Left cardiac atrium (tissue), 4 donors: ENCODE measurements at places on chromosomes 11 and 22. TPM values are rescaled to one million over a fixed set of nuclear protein-coding genes. Genes with fewer than 3 reads are reported as not detected.
A peak's percentile ranks its signal among the peaks of the same experiment; 100 is the strongest.

- no peak for DNase-seq
These were observed 16.6 kb upstream of the STK33 start for GRCh38 chr11:8610532-8611116.

The LDLRAD3 gene
- 4.7 TPM for total RNA-seq

The CBX6 gene
- 54.3 TPM for total RNA-seq

GRCh38 chr11:16741473-16741872 is 3.0 kb downstream of the C11orf58 start:
- no peak for DNase-seq

DNA sequence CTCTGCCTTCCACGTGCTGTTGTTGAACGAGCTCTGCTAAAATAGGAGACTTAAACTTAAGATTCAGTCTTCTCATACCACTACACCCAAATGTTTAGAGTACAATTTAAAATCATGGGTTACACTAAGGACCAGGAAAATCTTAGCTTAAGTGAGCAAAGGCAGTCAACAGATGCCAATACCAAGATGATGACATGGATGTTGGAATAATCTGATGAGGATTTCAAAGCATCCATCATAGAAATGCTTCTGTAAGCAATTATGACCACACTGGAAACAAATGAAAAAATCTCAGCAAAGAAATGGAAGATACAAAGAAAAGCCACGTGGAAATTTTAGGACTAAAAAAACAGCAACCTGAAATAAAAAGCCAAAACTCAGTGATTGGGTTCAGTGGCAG is 109.8 kb downstream of the ATXN10 start:
- no peak for DNase-seq

- no peak for DNase-seq
These were observed 642 bp upstream of the SIK2 start for GRCh38 chr11:111601636-111601978.

- DNase-seq, result no peak
These were observed 1060.8 kb downstream of the OPCML start for GRCh38 chr11:132471466-132471865.

GRCh38 chr11:45395947-45396346 is 109.8 kb upstream of the SYT13 start:
- no peak for DNase-seq

- DNase-seq, result no peak
These were observed 515.3 kb downstream of the JRKL start for GRCh38 chr11:96905143-96905542.

DNA sequence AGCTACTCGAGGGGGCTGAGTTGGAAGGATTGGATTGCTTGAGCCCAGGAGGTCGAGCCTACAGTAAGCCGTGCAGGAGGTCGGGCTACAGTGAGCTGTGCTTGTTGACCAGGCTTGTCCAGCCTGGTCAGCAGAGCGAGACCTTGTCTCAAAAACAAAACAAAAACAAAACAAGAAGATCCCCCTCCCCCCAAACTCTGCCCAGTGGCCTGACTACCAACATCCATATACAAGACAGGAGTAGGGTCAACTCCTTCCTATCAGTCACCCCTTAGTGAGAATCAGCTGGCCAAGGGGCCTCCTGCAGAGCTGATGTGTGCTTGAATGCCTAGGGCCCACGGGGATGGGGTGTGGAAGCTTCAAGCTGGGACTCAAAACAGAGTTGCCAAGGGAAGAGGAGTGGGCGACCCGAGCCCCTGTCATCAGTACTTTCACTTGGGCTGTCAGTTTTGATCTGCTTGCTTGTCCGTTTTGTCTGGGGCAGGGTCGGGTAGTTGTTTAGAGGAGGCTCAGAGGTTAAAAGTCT is 942 bp upstream of the TSPAN18 start:
- no peak for DNase-seq

DNA sequence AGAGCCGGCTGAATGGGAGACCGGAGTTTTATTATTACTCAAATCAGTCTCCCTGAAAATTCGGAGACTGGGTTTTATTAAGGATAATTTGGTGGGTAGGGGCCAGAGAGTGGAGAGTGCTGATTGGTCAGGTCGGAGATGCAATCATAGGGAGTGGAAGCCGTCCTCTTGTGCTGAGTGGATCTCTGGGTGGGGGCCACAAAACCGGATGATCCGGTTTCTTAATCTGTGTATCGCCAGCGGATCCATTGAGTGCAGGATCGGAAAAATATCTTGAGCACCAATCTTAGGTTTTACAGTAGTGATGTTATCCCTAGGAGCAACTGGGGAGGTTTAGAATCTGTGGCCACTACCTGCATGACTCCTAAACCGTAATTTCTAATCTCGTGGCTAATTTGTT is 886 bp upstream of the NIPSNAP1 start:
- DNase-seq, result no peak

DNA sequence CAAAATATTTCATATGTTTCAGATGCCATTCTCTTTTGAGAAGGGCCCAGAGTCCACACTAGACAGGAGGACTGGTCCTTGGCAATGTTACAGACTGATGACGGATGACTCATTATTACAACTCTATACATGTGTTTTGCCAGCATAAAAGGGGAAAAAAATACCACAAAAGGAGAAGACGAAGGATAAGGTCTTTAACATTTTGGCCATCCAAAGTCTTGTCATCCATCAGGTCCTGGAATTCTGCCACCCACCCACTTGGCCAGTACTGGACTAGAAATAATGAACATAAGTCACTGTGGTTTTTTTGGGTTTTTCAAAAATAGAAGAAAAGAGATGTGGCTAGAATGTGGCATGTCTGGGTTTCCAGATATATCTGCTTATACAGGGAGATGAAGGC is 57.7 kb upstream of the BDNF start:
- no peak for DNase-seq

DNA sequence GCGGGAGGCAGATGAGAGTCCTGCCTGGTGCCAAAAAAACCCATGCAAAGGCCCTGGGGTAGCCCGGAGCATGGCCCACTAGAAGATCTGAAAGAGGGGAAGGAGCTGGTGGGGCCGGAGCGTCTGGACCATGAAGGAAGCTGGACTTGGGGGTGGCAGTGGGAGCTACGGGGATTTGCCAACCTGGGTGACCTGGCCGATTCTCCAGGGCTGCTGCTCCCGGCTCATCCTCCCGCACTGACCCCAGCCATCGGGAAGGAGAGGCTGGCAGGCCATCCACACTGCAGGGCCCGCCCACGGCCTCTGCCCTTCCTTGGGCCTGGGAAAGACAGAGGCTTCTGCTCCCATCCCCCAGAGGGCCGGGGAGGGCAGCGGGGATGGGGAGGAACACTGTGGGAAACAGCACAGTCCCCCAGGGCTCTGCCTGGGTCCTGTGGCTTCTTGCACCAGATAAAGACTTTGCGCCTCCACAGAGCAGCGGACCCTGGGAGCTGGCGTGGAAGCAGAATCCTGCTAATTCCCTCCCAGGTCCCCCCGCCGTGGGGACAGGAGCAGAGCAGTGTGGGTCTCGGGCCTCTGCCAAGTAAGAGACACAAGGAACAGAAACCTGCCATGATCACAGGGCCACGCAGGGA is 87.1 kb upstream of the LINC01488 start:
- no peak for DNase-seq

DNA sequence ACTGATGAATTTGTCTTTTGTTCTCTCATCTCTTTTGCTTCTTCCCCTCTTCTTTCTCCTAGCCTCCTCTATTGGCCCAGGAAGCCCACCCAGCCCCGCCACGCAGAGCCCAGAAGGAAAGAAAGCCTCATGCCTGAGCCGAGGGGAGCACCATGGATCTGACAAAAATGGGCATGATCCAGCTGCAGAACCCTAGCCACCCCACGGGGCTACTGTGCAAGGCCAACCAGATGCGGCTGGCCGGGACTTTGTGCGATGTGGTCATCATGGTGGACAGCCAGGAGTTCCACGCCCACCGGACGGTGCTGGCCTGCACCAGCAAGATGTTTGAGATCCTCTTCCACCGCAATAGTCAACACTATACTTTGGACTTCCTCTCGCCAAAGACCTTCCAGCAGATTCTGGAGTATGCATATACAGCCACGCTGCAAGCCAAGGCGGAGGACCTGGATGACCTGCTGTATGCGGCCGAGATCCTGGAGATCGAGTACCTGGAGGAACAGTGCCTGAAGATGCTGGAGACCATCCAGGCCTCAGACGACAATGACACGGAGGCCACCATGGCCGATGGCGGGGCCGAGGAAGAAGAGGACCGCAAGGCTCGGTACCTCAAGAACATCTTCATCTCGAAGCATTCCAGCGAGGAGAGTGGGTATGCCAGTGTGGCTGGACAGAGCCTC is 3.8 kb downstream of the ZBTB16 start:
- no peak for DNase-seq

The NKAPD1 gene
- total RNA-seq, result 10.4 TPM

- DNase-seq, result no peak
These were observed 417.6 kb downstream of the AASDHPPT start for GRCh38 chr11:106495046-106495445.

- no peak for DNase-seq
These were observed 16.7 kb upstream of the OR9Q1 start for GRCh38 chr11:58006940-58007339.

- no peak for DNase-seq
These were observed 2.3 kb upstream of the XKR3 start for GRCh38 chr22:16827506-16827905.

- peak; percentile 91 for DNase-seq
These were observed 4.2 kb downstream of the MRGPRF start for GRCh38 chr11:69008737-69009440.

- peak; percentile 19 for DNase-seq
These were observed 45.7 kb downstream of the GNB1L start for GRCh38 chr22:19808873-19809478.

DNA sequence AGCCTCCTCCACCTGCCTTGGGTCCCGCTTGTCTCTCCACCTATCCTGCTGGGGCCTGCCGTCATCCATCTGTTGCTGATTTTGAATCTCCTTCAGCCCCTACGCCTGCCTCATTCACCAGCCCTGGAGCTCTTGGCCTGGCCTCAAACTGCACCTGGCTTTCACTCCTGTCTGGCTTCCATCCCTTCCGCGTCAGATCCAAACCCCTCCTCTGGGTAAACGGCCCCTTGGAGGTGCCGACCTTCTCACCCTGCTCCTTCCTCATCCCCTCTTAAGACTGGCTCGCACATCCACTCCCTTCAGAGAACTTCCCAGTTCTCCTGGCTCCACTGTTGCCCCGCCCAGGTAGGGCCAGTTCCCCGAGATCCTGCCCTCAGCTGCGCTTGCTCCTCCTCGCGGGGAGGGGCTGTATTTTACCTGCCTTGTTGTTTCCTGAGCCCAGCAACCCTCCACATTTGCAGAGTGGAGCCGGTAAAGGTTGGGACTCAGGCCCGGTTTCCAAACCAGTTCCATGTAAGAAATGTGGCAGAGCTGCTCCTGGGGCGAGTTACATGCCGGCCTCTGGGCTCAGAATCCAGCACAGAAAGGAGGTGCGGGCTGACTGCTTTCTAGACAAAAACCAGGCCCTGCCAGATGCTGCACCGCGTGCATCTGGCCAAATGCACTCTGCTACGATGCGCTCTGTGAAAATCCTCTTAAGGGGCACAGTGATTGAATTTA is 13.9 kb upstream of the SHANK2 start:
- DNase-seq, result no peak

DNA sequence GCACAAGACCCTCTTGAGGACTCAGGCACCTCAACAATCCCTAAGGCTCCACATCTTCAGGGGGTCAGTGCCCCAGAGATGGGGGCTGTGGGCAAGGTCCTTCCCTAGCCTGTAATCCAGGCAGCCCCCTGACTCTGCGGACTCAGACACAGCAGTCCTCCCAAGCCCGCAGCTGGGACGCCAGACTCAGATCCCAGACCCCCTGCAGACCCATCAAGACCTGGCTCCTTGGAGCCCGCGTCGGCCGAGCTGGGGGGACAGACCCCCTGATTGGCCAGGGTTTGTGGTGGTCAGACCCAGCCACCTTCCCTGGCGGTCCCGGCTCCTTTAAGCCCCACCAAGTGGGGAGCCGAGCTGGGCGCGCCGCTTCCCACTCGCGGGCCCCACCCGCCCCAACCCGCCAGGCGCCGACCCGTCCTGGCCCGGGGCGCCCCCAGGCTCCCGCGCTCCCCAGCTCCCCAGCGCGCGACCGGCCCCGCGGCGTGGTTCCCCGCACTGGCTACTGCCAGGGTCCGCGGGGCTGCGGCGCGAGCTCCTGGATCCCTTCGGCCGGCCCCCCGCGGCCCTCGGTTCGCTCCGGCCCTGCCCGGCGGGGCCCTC is 458 bp downstream of the OSBPL5 start:
- peak; percentile 40 for DNase-seq

The C11orf97 gene
- total RNA-seq, result not detected

The SYT12 gene
- 1.8 TPM for total RNA-seq

- no peak for DNase-seq
These were observed 45.6 kb downstream of the ARFGAP3 start for GRCh38 chr22:42811459-42811858.

- DNase-seq, result no peak
These were observed 4.1 kb upstream of the TBX1 start for GRCh38 chr22:19756288-19757128.

The MOGAT2 gene
- 0.38 TPM for total RNA-seq

GRCh38 chr11:67545280-67545679 is 22.0 kb upstream of the CABP2 start:
- DNase-seq, result peak; percentile 62

DNA sequence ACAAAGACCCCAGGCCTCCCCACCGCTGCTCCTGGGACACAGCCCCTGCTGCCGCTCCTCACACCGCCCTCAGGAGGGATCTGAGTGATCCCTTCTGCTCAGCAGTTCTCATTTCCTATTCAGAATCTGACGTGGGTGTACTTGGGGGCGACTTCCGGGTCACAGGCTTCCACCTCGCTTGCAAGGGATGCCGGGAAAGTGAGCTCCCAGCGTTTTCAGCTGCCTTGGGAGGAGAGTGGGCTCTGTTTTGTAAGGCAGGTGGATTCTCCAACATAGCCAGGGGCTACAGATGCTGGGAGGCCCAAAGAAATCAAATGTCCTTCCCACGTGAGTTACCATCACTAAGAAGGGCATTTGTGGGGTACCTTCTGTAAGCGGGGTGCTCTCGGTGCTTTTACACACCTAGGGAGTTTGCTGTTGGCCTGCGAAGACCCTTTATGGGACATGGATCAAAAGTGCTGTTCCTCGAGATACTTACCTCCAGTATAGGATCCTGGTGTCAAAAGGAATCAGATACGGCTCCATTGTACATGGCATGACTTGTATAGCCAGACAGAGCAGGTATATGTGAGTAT is 9.7 kb upstream of the LRRC10B start:
- DNase-seq, result no peak

- DNase-seq, result no peak
These were observed 131.9 kb upstream of the SERPIND1 start for GRCh38 chr22:20641919-20642579.

The NTM gene
- total RNA-seq, result 37.4 TPM

- peak; percentile 49 for DNase-seq
These were observed 17.8 kb upstream of the RAPSN start for GRCh38 chr11:47466701-47467250.

The RFPL2 gene
- total RNA-seq, result not detected
